Keratinocyte (primary cell): ENCODE measurements at places on chromosomes 1 and 21. TPM values are rescaled to one million over a fixed set of nuclear protein-coding genes. Genes with fewer than 3 reads are reported as not detected.

GRCh38 chr1:153341431-153341934, 7.2 kb downstream of the PGLYRP4 start:
- peaks cover 3% of the 10 kb centered on the region for H3K27me3 ChIP-seq
- no peak for DNase-seq
- H3K4me3 ChIP-seq: no peak overlapping the region
- no peak overlapping the region for H3K27ac ChIP-seq
- peaks cover 20% of the 10 kb centered on the region for H3K4me1 ChIP-seq

The ATP1A4 gene
- polyA plus RNA-seq: not detected in 3 replicates

DNA sequence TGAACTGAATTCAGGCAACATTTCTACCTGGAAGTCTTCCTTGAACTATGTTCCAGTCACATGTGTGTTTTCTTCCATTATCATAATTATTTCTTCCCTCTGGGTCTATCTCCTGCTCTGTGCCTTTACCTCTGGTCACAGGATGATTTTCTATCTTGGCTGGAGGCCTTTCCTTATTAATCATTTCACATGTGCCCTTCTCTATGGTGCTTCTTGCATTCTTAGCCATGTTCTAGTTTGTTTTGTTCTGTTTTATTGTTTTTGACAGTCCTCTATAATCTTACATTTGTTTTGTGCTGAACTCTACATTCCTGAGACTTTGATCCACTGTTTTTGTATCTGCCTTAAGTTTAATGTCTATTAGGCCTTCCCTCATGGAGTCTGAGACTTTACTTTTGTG, 51.0 kb downstream of the SGIP1 start:
- no peaks in the 10 kb centered on the region for H3K4me1 ChIP-seq
- no peak overlapping the region for H3K4me3 ChIP-seq
- no peak for DNase-seq
- H3K27me3 ChIP-seq: no peaks in the 10 kb centered on the region
- H3K36me3 ChIP-seq: no peaks in the 10 kb centered on the region
- H3K27ac ChIP-seq: no peak overlapping the region

GRCh38 chr1:232868793-232869491, 63.7 kb downstream of the MAP10 start:
- peak overlapping the region; percentile 52 for H3K27ac ChIP-seq
- H3K36me3 ChIP-seq: no peaks in the 10 kb centered on the region
- H3K27me3 ChIP-seq: no peaks in the 10 kb centered on the region

- peaks cover 11% of the 10 kb centered on the region for H3K36me3 ChIP-seq
- no peaks in the 10 kb centered on the region for H3K27me3 ChIP-seq
- H3K4me1 ChIP-seq: no peaks in the 10 kb centered on the region
These were observed 49.6 kb downstream of the LHX4 start for GRCh38 chr1:180279651-180280050.
